ENCODE measurements at places on chromosomes 1 and 21.

DNA sequence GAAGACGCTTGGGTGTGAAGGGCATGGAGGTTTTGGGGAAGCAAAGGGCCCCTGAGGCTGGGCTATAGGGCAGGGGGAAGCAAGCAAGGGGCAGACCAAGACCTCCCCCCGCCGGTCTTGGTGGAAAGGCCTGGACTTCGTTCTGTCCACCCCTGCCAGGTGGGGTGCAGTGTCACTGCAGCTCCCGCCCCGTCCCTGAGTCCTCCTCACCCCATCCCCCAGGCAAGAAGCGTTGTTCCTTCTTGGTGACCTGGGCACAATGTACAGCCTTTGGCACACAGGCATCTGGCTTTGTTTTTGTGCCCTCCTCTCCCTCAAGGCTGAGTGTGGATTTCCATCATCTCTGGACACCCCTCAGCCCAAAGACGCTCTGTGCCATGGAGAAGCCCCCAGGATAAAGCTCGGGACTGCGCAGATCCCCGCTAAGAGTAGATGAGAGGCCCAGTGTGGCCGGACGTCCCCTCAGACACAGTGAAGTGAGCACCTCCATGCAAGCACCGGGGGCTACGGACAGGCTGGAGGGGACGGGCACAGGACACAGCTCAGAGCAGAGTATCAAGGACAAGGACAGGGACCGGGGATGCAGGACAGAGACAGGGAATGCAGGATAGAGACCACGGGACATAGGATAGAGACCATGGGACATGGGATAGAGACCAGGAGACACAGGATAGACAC is 89.4 kb upstream of the ACTRT2 start:
- no peak for DNase-seq

DNA sequence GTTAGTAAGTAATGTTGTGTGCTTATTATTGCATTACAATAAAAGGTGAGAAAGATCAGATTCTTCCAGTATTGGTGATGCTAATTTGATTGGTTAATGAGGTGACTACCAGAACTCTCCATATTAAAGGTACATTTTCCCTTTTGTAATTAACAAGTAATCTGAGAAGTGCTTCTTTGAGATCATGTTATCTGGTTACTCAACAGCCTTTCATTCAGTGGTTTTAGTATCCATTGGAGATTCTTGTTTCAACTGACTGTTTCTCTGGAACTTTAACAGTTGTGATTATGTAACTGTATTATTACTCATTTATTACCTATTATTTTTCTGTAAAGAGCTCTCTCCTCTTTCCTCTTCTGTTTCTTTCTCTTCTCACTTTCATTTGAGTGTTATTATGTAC is 86.7 kb downstream of the PEX14 start:
- DNase-seq, result no peak

GRCh38 chr1:247639381-247639981 is 34.1 kb downstream of the OR2G3 start:
- peak; percentile 37 for DNase-seq

GRCh38 chr1:21703318-21703963 is 34.3 kb upstream of the RAP1GAP start:
- no peak for DNase-seq

GRCh38 chr1:148355976-148356375 is 127.1 kb downstream of the PPIAL4G start:
- DNase-seq, result no peak

- DNase-seq, result no peak
Measured at GRCh38 chr1:162552684-162553252, 8.8 kb upstream of the UAP1 start.

GRCh38 chr21:28025111-28025510 is 967.6 kb downstream of the LTN1 start:
- no peak for DNase-seq

- DNase-seq, result no peak
Measured at GRCh38 chr1:11787251-11787803, 18.4 kb downstream of the MTHFR start.

GRCh38 chr1:179077396-179077795 is 4.5 kb upstream of the TOR3A start:
- no peak for DNase-seq

DNA sequence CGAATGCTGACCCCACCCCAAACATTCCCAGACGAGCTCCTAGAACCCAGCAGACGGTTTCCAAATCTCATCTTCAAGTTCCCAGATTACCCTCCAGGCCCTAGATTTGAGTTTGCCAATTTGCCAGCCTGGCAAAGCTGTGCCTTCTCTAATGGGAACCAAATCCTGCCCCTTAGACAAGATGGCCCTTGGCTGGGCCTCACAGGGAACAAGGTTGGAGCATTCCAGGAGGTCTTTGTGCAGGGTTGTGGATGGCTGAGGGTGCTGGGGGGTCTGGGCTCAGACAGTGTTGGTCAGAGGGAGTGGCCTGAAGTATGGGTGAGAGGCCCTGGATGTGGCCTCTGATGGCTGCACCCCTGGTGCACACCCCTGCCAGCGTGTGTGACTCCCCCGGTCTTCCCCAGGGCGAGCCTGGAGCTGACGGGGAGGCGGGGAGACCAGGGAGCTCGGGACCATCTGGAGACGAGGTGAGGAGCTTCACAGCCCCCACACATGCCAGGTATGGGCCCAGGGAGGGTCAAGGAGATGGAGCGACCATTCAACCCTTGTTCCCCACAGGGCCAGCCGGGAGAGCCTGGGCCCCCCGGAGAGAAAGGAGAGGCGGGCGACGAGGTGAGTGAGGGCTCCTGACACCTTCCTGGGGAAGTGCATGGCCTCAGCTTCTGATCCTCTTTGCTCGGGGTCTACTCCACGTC is 10.2 kb downstream of the COL6A1 start:
- DNase-seq, result no peak

DNA sequence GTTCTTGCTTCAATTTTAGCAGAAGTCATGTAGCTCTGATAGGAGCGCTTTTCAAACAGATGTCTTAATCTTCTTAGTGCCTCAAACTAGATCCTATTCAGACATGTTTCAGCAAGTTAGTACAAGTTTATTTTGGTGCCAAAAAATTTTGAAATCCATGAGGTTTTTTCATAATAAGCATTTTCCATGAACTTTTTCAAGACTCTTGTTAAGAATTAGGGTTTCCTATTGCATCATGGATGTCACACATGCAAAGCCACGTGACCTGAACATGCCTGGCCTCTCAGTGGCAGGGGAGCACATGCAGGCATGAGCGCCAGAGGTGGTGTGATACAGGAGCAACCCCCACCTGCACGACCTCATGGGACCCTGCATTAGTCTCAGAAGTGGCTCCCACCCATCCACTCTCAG is 67.6 kb downstream of the POFUT2 start:
- no peak for DNase-seq

DNA sequence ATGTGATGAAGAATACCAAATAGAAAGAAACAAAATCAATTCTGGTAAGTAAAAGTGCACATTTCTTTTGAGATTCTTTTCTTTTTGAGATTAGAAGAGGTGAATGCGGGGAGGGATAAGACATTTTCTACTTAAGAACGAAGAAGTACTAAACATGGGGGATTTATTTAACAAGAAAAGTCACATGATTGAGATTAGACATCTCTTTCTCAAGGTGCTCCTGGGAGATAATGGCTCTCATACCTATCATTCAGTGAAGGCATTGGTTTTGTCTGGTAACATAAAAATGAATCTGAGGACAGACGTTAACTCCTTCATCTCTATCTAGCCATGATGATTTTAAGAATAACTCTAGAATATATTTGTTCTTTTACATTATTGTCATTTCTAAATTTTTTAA is 147.9 kb upstream of the SAMSN1 start:
- no peak for DNase-seq

DNA sequence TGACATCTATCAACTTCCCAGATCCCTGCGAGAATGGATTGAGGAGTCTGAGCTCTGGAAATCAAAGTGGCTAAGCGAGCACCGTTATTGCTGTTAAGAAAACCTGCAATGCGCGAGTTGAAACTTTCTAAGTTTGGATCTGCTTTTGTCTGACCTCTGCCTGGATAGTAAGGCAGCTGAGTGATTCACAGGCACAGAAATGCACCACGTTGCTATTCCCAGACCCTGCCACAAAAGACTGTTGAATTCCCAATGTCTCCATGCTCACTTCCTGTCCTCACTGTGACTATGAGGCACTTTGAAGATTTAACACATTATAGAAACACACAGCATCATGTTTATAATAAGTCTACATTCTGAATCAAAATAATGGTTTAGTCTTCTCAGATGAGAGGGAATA is 27.1 kb upstream of the CNIH3 start:
- DNase-seq, result no peak
